ENCODE measurements at places on chromosomes 7 and 10.

GRCh38 chr7:141738592-141739013 lies 445 bp downstream of the SSBP1 start:
- no peak for DNase-seq

- no peak for DNase-seq
These were observed 595.5 kb upstream of the PFKP start for GRCh38 chr10:2471811-2472210.

- no peak for DNase-seq
These were observed 442.4 kb downstream of the GALNT17 start for GRCh38 chr7:71574153-71574860.

DNA sequence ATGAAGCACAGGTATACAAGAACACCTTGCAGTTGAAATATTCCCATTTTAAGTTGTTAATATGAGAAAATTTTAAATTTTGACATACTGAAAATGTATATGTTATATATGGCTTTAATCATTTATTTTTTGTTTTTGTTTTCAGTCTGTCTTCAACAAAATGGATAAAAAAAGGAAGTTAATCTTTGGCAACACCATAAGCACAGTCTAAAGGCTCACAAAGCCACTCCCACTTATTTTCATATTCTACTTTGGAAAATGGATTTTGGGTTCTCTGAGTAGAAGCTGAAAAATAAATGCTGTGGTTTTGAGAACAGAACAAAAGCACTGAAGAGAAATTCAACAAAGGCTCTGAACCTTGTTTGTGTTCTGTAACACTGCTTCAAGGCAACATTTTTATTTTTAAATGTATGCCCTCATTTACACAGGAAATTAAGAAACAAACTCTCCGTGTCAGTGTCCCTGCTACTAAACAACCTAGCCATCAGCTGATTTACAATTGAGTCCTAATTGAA lies 81.3 kb upstream of the LRRN3 start:
- DNase-seq, result no peak

GRCh38 chr10:23606456-23606855 lies 167.6 kb downstream of the OTUD1 start:
- DNase-seq, result no peak

DNA sequence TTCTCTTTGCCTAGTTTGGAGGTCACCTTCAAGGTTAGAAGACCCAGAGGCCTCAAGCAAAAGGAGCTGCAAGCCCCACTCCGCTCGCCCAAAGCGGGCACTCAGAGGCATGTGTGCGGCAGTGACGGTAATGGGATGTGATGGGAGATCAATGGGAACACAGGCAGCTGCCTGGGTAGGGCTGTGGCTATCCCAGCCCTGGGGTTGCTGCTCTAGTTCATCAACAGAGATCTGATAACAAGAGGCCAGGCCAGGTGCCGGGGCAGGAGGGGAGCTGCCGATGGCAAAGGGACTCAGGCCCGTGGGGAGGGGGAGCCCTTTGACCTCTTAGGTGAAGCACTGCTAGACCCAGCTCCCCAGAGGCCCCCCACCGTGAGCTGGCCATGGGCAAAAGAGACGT lies 52.0 kb upstream of the GNA12 start:
- no peak for DNase-seq

- DNase-seq, result no peak
These were observed 4.6 kb upstream of the SERPINE1 start for GRCh38 chr7:101121991-101122932.

DNA sequence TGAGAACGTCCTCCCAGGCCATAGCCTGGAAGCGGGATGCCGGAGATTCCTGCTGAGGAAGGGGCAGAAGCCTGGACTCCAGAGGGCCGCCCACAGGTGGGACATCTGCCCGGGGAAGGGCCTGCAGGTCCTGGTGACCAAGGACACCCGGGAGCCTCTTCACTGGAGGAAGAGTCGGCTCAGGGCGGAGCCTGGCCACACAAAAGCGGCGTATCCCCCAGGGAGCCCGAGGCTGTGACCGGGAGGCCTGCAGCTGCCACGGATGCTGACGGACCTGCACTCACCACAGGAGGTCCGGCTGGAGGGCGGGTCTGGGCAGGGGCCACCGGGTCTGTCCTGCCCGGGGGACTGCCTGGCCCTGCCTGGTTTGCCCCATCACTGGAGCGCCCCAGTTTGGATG lies 15.5 kb upstream of the ADGRA1 start:
- DNase-seq, result no peak

DNA sequence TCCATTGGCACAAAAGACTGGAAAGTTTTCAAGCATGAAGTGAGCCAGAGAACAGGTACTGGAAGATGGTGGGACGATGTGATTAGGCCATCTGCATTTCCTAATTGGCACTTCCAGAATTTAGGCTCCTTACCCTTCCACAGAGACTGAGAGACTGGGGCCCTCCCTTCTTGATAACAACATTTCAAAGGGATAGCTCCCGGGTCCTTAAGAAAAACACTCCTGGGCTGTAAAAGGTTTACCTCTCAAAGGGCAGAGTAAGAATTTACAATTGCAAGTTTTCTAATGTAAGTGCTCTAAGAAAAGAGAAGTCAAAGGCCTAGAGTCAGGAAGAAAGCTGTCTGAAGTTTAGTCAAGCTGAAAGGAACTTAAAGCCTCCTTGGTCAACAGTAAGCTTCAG lies 559.5 kb upstream of the C7orf33 start:
- no peak for DNase-seq

- DNase-seq, result no peak
These were observed 161.4 kb downstream of the GPAM start for GRCh38 chr10:112022196-112022595.

DNA sequence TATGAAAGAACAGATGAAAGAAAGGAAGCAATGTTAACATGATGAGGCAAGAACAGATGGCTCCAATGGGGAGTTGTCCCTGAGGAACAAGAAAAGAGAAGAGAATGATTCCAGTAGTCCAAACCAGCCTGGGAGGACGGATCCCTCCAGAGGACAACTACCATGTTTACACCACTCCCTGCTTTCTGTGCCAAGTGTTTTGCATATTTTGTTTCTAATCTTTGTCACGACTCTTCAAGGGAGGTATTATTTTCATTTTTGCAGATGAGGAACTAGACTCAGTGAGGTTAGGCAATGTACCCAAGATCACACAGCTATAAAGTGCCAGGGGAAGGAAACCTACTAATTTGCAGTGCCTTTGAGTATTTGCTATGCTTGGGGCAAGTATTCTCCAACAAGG lies 116.2 kb downstream of the PARP12 start:
- no peak for DNase-seq

- no peak for DNase-seq
These were observed 246.5 kb downstream of the ELFN1 start for GRCh38 chr7:1916601-1916970.

DNA sequence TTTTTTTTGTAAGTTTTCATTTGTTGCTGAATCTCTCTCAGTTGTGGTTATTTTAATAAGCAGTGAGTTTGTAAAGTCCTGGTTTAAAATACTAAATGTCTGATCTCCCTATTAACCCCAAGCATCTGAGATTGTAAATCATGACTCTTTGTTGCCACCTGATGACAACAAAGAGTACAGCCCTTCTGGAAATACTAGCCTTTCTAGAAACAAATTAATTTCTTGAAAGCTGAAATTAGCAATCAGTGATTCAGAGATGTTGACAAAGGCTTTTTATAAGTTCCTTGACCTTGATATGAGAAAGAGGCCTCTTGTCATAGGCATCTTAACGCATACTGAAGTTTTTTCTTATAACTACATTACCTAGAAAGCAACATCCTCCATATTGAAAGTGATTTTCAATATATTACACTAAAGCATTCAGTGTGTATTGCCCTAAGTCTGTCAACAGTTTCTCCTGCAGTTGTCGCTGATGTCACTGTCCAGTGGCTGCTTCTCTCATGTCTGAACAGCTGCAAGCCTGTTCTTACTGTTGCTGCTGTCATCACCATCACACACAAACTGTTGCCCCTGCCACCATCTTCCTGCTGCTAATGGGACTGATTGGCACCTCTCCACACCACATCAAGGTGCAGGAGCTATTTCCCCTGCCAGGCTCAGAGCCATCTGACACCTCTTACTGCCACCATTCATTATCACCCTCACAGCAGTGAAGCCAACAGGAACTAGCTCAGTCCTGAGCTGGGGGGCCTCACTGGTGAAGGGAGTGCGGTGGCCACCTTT lies 95.1 kb upstream of the LRGUK start:
- DNase-seq, result peak; percentile 57

GRCh38 chr7:44978511-44979366 lies at the start of gene MYO1G:
TSS of gene MYO1G (minus strand) at chr7:44979015. CDS start at chr7:44978961, 54 bp downstream.
- peak; percentile 95 for DNase-seq

DNA sequence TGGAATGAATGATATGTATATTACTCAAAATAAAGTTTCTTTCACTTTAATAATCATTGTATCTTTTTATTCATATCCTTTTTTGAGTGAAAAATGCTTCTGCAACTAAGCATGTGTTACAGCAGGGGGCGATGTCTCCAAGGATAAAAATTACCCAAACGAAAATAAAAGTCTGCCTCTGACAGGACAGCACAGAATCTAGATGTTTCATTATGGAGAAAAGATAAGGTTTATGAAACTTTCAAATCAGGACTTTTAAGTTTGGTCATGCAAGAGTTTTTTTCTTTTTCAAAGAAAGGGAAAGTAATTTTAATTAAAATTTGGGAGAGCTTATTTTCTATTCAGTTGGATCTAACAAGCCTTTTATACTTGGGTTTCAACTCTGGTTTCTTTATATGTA lies 48.4 kb downstream of the TES start:
- no peak for DNase-seq

- no peak for DNase-seq
These were observed 17.7 kb downstream of the CACNB2 start for GRCh38 chr10:18157881-18158280.

DNA sequence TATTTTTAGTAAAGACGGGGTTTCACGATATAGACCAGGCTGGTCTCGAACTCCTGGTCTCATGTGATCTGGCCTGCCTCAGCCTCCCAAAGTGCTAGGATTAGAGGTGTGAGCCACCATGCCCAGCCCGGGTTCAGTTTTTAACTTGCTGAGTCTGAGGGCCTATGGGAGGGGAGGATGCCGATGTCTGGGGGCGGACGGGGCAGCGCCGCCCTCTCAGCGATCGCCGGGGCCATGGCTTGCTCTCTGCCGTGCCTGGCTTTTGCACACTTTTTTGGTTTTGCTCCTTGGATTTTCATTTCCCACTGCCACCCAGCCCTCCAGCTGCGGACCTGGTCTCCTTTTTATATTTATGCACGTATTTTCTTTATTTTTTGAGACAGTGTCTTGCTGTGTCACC lies 15.2 kb upstream of the COL26A1 start:
- DNase-seq, result no peak

- no peak for DNase-seq
These were observed 145.0 kb downstream of the C7orf25 start for GRCh38 chr7:42766782-42767423.

DNA sequence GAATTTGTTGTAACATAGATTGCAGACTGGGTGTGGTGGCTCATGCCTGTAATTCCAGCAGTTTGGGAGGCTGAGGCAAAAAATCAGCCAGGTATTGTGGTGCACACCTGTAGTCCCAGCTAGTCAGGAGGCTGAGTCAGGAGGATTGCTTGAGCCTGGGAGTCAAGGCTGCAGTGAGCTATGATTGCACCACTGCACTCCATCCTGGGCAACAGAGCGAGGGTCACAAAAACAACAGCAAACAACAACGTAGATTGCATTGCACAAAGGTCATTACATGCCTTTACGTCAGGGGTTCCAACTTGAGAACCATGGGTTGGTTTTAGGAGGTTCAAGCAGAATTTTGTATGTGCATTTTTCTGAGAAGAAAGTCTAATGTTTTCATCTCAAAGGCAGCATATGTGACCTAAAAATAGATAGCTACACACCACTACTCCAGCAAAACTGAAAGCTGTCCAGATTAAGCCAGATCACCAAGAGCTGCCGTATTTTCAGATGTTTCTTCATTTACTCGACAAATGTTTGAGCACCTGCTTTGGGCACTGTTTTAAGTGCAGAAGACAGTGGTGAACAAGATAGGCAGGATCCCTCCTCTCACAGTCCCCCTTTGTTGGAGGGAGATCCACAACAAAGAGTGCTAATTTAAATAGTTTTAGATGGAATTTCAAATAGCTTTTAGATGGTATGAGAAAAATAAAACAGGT lies 28.3 kb upstream of the CYP26C1 start:
- DNase-seq, result no peak

GRCh38 chr7:133796782-133797745 lies 330.1 kb upstream of the LRGUK start:
- DNase-seq, result no peak

- DNase-seq, result no peak
These were observed 161.4 kb downstream of the GFRA1 start for GRCh38 chr10:116111483-116112095.

- DNase-seq, result no peak
These were observed 207.5 kb downstream of the ARHGAP12 start for GRCh38 chr10:31721096-31721495.

GRCh38 chr7:106094780-106095179 lies 17.3 kb downstream of the SYPL1 start:
- no peak for DNase-seq

DNA sequence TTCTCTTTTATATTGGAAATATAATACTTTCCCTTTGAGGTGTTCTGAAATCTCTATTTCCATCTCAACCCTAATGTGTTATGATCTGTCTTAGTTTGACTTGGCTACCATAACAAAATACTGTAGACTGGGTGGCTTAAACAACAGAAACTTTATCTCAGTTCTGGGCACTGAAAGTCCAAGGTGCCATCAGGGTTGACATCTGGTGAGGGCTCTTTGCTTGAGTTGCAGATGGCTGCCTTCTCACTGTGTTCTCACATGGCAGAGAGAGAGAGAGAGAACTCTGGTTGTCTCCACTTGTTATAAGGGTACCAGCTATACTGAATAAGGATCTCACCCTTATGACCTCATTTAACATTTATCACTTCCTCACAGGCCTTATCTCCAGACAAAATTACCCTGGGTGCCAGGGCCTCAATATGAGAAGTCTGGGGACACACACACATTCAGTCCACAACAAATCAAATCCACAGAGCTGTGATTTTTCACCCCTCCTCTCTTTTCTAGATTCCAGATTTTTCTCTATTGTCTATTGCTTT lies 104.5 kb downstream of the SRI start:
- DNase-seq, result no peak

- DNase-seq, result no peak
These were observed 21.5 kb upstream of the CRHR2 start for GRCh38 chr7:30703756-30704155.

GRCh38 chr7:93015779-93016481 lies 101.8 kb downstream of the SAMD9 start:
- DNase-seq, result no peak

DNA sequence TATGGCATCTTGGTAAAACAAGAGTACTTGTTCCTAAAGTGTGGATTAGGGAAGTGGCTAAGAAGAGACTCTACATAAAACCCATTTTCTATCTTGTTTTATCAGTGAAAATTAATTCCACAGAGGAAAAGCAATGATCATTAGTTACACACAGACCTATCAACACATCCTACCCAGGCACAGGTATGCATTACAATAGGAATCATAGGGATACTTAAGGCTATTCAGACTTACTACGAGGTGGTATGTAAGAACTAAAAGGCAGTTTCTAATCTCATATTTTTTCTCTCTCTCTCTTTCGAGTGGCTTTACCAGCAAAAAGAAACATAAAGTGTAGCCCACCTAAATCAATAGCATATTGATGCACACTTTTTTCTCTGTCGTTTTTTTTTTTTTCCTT lies 166.3 kb upstream of the FEZF1 start:
- DNase-seq, result no peak

GRCh38 chr10:95809370-95810197 lies 53.6 kb downstream of the ENTPD1 start:
- DNase-seq, result no peak

All from CD8-positive, alpha-beta memory T cell (primary cell).